Thyroid gland (tissue), 4 donors: ENCODE measurements at places on chromosomes 1 and 21. TPM values are rescaled to one million over a fixed set of nuclear protein-coding genes. Genes with fewer than 3 reads are reported as not detected.

MFAP2 gene
- 21.1 TPM for total RNA-seq

- H3K27me3 ChIP-seq, result no peaks in the 10 kb centered on the region
- no peak overlapping the region for H3K4me3 ChIP-seq
- H3K27ac ChIP-seq, result no peak overlapping the region
- H3K4me1 ChIP-seq, result no peaks in the 10 kb centered on the region
- no peaks in the 10 kb centered on the region for H3K36me3 ChIP-seq
These were observed 2.5 kb upstream of the CD160 start for GRCh38 chr1:145716641-145717345.

- H3K27me3 ChIP-seq, result no peaks in the 10 kb centered on the region
- H3K4me3 ChIP-seq, result no peak overlapping the region
- DNase-seq, result no peak
- H3K4me1 ChIP-seq, result no peaks in the 10 kb centered on the region
These were observed 152.9 kb downstream of the ATP6V1G3 start for GRCh38 chr1:198387587-198387986.

SH3D21 gene
- 10.7 TPM for total RNA-seq

RPTN gene
- total RNA-seq, result not detected
